CD4-positive, alpha-beta T cell treated with Interleukin-6 for 4 hours (primary cell): ENCODE measurements at places on chromosomes 16 and 17.

DNA sequence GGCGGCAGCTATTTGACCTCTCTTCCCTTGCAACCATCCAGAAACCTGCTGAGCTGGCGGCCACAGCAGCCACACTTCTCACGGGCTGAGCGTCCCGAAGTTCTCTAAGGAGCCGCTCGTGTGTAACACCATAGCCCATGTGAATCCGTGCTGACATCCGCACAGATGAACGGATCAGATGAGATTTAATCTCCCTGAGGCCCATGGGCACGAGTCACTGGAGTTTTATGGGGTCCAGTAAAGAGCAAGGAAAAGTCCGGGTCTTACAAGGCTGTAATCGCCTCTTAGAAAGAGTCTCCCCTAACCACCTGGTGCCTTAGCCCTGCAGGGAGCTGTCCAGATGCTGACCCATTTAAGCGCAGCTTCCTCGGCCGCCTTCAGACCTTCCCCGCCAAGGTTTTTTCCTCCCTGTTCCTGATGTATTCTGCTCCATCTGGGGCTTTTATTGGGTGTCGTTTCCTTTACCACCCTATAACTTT lies 5.5 kb upstream of the CACNG5 start:
- peak; percentile 8 for DNase-seq

DNA sequence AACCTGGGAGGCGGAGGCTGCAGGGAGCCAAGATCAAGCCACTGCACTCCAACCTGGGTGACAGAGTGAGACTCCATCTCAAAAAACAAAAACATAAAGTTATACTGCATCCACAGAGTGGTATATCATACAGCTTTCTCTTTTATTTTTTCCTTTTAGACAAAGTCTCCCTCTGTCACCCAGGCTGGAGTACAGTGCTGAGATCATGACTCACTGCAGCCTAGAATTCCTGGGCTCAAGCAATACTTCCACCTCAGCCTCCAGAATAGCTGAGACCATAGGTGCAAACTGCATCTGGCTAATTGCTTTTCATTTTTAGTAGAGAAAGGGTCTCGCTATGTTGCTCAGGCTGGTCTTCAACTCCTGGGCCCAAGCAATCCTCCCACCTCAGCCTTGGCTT lies 10.0 kb upstream of the COPRS start:
- DNase-seq = no peak

GRCh38 chr17:63445571-63445953 lies 544 bp downstream of the CYB561 start:
- peak; percentile 22 for DNase-seq

GRCh38 chr17:35081638-35082037 lies 18.1 kb upstream of the RFFL start:
- DNase-seq = no peak

DNA sequence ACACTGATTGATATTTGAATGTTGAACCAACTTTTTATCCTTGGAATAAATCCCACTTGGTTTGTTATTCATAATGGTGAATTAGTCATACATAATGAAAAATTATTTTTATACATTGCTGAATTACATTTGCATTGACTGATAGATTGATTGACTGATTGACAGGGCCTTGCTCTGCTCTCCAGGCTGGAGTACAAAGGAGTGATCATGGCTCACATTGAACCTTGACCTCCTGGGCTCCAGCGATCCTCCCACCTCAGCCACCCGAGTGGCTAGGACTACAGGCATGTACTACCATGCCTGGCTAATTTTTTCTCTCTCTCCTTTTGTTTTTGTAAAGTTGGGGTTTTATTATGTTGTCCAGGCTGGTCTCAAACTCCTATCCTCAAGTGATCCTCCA lies 97.8 kb downstream of the ARHGAP44 start:
- DNase-seq = no peak

- DNase-seq = no peak
Measured at GRCh38 chr16:1509307-1510221, 16.4 kb downstream of the TELO2 start.

DNA sequence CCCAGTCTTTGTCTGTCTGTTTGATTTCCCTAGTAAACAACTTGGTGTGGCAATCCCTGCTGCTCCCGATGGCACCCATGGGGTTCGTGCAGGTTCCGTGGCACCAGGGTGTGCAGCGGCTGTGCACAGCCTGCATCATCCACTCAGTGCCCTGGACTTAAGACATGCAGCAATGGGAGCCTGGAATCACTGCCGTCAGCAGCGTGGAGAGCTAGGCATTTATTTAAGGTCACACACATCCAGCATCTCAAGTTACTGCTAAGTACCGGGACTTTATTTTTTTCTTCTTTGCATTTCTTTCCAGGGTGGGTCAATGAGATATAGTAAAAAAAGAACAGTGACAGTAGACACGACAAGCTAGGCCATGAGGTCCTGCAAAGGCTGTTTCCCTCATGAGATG lies 2.8 kb downstream of the DHRS7C start:
- DNase-seq = no peak

DNA sequence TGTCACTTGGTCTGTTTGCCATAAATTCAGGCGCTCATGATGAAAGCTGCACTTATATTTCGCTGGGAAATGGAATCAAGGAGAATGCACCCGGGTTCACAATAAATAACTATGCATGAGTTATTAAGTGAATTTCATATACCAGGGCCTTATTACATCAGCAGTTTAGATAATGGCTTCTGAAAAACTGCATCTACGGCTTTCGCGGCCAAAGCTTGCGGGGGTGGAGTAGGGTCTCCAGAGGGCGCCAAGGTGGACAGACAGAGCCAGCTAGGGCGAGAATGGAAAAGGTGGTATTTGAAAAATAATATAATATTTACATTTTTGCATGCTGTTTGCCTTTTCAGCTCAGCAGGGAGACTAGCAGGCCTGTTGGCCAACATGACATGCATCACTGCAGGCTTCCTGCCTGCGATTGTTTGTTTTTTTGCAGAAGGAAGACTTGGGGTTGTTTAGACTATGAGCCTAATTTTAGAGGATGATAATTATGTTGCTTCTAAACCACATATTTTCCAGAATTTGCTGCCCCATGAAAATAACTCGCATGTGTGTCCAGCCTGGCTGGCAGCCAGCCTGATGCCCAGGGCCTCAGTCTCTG lies 173.8 kb upstream of the IRX3 start:
- DNase-seq = no peak

GRCh38 chr17:75843577-75844529 lies at the start of gene UNC13D:
UNC13D (minus strand) TSS chr17:75844404; CDS start chr17:75844337, 67 bp downstream.
- peak; percentile 78 for DNase-seq

- DNase-seq = peak; percentile 77
Measured at GRCh38 chr17:73591296-73592078, 52.8 kb downstream of the SDK2 start.

DNA sequence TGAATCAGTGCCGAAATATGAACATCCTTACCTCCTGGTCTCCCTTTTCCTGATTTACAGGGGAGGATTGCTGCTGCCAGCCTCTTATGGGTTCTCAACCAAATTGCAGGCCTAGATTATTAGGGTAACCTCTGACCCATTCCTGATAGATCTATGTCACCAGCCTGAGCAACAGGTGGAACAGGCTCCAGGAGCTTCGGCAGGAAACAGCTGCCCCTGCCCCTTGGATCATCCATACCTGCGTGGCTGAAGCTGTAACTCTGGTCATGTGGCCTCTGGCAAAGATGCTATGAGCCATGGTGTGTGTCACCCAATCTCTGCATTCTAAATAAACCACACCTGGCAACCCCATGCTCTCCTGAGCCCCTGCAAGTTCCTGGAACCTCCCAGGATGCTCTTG lies 18.4 kb upstream of the RBBP6 start:
- DNase-seq = no peak

- DNase-seq = peak; percentile 58
Measured at GRCh38 chr17:68101075-68101986, 65.8 kb downstream of the KPNA2 start.

- no peak for DNase-seq
Measured at GRCh38 chr17:68054296-68054900, 18.9 kb downstream of the KPNA2 start.

- DNase-seq = peak; percentile 85
Measured at GRCh38 chr17:76014100-76014924, 12.8 kb downstream of the EVPL start.

- DNase-seq = no peak
Measured at GRCh38 chr17:30235386-30236296, at the start of gene SLC6A4. SLC6A4 (minus strand) TSS chr17:30235697; CDS start chr17:30221958, 13,739 bp downstream.

- DNase-seq = no peak
Measured at GRCh38 chr16:13680021-13680889, 239.7 kb upstream of the ERCC4 start.

GRCh38 chr16:4298761-4299522 lies 16.9 kb upstream of the GLIS2 start:
- DNase-seq = no peak

DNA sequence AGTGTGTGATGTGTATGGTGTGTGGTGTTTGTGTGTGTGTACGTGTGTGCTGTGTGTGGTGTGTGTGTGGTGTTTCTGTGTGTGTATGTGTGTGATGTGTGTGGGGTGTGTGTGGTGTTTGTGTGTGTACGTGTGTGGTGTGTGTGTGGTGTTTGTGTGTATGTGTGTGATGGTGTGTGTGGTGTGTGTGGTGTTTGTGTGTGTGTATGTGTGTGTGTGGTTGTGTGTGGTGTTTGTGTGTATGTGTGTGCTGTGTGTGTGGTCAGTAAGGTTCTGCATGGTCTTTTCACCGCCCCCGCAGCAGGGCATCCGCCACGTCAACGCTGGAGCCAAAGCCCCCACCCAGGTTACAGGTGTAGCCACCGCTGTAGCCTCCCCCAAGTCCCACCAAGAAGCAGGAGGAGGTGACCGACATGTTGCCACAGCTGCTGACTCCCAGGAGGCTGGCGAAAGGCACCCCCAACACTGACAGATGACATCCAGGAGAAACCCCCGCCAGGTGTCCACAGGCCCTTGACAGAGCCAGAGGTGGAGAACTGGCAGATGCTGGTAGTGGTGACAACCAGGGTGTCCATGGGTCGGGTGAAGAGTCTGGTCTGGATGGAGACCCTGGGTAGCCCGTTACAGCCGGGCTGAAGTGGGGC lies 9.3 kb upstream of the KRT17 start:
- DNase-seq = no peak

- DNase-seq = peak; percentile 60
Measured at GRCh38 chr16:71499775-71500364, 10.7 kb upstream of the ZNF19 start.

DNA sequence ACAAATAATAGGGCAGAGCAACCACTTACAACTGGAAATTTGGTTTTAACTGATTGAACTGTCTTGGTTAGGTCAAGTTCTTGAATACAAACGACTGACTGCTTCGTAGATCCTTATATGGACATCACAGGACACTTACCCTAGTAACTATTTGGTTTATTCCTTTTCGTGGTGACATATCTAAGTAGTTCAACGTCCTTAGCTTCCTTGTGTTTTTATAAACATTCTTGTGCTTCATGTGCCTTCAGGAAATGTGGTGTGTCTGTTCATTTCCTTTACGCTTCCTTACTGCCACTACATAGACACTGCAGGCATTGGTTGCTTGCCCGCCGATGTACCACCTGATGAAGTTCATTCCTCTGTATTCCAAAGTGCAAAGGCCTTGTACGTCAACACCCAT lies 59.3 kb downstream of the USP10 start:
- DNase-seq = peak; percentile 34

DNA sequence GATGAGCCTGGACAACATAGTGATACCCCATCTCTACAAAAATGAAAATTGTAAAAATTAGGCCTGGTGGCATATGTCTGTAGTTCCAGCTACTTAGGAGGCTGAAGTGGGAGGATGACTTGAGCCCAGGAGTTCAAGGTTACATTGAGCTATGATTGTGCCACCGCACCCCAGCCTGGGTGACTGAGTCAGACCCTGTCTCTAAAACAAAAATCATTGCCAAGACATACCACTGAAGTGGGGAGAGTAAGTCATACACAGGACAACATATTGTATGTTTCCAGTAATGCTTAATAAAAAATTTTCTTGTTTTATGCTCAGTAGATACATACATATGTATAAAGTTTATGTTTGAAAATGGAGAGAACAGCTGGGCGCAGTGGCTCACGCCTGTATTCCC lies 39.2 kb downstream of the NDE1 start:
- DNase-seq = no peak

DNA sequence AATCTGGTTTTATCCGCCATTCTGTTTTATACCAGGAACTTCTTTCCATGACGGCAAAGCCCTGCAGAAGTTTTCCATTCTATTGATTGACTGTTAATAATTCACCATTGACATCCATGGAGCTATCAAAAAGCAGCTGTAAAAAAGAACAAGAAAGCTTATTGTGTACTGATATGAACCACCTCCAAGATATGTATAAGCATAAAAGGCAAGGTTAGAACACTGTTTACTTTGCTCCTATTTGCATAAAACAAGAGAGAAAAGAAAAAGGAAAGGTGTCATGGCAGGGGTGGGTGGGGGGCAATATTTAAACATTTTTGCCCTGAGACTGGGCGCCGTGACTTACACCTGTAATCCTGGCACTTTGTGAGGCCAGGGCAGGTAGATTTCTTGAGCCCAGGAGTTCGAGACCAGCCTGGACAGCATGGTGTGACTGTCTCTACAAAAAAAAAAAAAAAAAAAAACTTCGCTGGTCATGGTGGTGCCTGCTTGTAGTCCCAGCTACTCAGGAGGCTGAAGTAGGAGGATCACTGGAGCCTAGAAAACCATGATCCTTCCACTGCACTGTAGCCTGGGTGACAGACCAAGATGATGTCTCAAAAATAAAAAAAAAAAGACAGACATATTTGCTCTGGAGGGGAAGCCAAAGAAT lies 52.5 kb downstream of the TMEM114 start:
- no peak for DNase-seq

DNA sequence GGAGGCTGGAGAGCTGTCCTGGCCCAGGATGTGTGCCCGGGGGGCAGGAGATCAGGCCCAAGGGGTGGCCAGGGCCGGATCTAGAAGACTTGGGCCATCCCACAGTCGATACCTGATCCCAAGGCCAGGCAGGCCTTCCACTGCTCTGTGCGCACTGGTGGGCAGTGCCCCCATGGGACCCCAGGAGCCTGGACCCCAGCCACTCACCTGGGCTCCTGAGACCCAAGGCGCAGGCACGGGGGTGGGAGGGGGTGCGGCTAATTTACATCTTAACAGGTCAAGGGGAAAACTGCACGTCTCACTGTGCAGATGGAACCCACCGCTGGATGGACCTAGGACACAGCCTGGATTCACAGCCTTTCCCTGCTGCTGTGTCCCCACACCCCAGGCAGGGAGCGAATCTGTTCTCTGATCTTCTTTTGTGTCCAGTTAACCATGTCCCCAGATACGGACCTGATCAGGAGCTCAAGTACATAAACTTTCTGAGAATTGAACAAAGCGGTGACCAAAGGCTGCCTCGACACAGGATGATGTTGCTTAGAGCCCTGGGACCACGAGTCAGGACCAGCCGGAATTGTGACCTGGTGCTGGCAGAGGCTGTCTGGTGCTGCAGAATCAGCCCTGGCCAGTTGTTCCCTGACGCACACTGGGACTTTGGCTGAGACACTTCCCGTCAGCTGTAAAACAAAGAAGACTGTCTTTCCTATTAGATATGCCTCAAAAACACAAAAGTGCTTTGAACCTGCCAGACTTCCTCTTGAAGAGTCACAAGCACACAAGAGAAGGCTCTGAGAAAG lies 60.6 kb downstream of the TNFRSF13B start:
- DNase-seq = peak; percentile 61
